ENCODE measurements at places on chromosomes 13 and 19.

DNA sequence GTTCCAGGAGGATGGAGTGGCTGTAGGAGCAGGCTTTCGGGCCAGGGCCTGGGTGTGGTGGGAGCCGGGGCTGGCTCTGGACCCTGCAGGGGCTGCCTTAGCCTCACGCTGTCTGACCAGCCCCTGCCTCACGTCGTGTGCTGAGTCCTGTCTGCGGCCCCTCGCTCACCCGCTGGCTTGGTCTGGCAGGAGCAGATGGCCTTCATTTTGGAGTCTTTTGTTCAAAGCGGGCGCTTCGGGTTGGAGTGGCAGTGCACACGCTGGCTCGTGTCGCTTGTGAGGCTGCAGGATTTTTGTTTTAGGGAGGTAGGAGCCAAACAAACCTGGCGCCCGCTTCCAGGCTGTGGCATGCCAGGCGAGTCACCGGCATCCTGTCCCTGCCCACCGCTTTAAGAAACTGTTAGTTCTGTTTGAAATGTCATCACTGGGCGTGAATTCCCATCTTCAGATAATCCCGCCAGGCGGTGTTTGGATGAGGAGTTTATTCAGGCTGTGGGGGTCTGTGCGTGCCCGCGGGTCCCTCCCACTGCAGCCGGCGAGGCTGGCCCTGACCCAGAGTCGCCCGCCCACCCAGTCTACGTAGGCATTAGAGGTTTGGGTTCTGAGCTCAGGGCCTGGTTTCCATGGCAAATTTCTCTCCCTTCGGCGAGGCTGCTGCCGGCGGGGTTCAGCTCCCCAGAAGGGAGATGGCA lies 89.8 kb downstream of the KDM4B start:
- DNase-seq, result no peak

GRCh38 chr19:18435178-18435841 lies 2.6 kb downstream of the ISYNA1 start:
- DNase-seq, result no peak

GRCh38 chr19:55484593-55485438 lies at the start of gene NAT14:
Gene NAT14, plus strand, starts transcription at chr19:55485188. Its CDS starts 521 bp downstream, at chr19:55485709.
- DNase-seq, result no peak

GRCh38 chr19:4606921-4607678 lies 32.2 kb upstream of the TNFAIP8L1 start:
- no peak for DNase-seq

GRCh38 chr13:55403887-55404487 lies 1736.7 kb upstream of the PRR20A start:
- DNase-seq, result no peak

- no peak for DNase-seq
Observed at GRCh38 chr13:75636436-75637180, 478 bp downstream of the LMO7 start.

DNA sequence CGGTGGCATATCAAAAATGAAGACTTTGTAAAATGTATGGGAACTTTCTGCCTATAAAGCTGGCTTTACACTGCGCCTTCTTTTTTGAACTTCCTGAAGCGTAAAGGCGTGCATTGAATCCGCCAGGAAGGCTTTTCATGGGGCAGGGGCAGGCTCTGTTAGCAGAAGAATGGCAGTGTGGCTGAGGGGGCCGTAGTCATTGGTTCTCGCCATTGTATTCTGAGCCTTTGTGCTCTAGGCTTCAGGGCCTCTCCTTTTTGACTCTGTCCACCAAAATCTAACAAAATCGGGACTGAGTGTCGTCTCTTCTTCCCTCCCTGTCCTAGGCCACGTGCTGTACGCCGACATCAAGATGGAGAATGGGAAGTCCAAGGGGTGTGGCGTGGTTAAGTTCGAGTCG lies 14.1 kb downstream of the PRAM1 start:
- no peak for DNase-seq

GRCh38 chr13:57644106-57644505 lies 12.6 kb downstream of the PCDH17 start:
- DNase-seq, result no peak

DNA sequence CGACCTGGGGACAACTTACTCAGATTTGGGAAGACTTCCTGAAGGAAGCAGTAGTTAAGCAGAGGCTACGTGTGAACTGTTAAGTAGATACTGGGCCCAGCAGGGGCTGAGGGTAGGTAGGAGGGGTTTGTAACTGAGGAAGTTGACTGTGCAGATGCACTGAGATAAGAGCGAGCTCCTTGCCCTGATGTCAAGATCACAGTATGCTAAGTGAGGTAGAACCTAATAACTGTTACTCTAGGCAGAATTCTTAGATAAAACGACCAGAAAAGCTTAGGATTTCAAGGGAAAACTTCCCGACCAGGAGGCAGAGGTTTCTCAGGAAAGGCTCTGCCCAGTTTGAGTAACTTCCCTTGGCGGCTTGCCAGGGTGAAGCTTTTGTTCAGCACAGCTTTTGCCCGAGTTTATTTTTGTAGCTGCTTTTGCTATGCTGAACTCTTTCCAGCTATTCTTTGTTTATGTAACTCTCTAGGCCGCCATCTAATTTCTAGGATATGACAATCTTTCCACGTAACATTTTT lies 632.1 kb downstream of the DIAPH3 start:
- peak; percentile 8 for DNase-seq

GRCh38 chr13:41970918-41971317 lies 10.0 kb upstream of the VWA8 start:
- DNase-seq, result no peak

GRCh38 chr13:77868717-77869116 lies 49.9 kb downstream of the EDNRB start:
- DNase-seq, result no peak

- DNase-seq, result no peak
Observed at GRCh38 chr13:44292545-44292944, 81.1 kb upstream of the SERP2 start.

- no peak for DNase-seq
Observed at GRCh38 chr19:32976223-32976805, 4.3 kb downstream of the FAAP24 start.

- no peak for DNase-seq
Observed at GRCh38 chr13:113632706-113633484, 25.1 kb downstream of the ATP4B start.

DNA sequence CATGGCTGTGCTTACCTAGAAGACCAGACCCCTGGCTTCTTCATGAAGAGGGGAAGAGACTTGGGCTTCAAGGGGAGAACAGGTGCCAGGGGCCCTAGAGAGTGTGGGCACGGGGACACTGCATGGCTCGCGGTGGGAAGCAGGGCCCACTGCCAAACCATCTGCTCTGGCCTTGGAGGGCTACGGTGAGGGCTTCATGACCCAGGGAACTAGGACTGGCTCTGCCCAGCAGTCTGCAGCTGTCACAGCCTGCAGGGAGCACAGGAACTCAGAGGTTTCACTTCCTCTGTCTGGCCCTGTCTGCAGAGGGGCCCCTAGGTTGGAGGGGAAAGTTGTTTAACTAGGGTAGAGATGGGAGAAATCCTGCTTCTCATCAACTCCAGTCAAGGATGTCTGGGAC lies 4.3 kb downstream of the ERCC1 start:
- DNase-seq, result no peak

GRCh38 chr19:1445185-1445931 lies 4.6 kb upstream of the APC2 start:
- no peak for DNase-seq

GRCh38 chr19:21707065-21707464 lies 60.3 kb downstream of the ZNF100 start:
- DNase-seq, result no peak

- DNase-seq, result no peak
Observed at GRCh38 chr13:67509018-67509417, 278.9 kb upstream of the PCDH9 start.

DNA sequence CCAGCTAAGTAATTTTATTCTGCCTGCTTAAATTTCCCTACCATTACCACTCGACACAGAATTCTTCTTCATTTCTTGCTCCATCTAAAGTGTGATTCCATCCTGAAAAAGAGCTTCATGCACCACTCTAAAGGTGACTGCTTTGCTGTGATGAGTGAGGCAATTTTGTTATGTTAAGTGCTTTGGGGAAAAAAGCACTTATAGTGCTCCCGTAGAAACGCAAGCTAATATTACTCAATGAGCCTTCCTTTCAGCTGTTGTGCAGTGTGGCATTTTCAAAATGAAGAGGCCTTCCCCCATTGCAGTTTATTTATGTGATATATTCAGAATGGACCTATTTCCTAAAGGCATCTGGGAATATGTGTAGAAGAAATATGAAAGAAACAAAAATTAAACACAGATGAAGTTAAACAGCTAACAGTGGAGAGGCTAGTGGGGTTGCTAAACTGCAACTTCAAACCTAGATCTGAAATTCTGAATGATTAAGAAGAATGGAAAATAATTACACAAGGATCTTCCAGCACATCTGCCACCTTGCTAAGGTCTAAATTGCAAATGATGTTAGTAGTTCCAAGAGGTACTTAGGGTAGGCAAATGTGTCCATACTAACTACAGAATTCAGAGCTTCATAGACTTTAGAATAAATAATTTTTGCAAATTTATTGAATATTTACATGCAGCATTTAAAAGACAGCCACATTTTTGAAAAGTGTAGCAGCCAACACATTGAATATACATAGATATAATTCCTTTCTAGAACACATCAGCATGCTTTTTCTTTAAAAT lies 211.7 kb downstream of the DCT start:
- no peak for DNase-seq

GRCh38 chr19:42120276-42120980 lies 11.8 kb downstream of the POU2F2 start:
- DNase-seq, result no peak

GRCh38 chr13:48902368-48902767 lies 73.3 kb upstream of the FNDC3A start:
- DNase-seq, result no peak

- DNase-seq, result no peak
Observed at GRCh38 chr13:106491463-106491862, 44.0 kb downstream of the EFNB2 start.

DNA sequence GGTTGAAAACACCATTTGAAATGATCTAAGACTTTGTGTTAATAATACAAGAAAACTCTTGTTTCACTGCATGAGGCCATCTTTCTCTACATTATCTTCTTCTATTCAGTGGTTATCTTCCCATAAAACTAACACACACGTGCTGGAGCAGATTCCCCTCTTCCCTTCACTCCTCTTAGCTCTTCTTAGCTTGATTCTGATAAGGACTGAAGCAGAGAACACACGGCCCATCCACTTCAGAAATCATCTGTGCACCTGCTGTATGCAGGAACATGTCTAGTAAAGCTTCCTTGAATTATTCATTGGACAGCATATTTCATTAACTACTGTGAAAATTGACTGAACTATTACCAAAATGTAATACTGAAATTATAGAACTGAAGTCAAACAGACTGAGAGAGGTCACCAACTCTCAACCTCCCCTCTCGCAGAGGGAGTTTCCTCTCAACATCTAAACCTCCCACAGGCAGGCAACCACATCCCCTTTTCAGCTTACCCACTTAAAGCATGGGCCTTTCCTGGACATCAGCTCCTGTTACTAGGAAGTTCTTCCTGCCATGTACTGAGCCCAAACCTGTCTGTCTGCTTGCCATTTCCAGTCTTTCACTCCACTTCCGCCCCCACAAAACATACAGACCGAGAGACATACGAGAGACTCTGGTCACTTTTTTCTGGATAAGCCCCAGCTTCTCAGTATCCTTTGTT lies 113.9 kb downstream of the CRYL1 start:
- no peak for DNase-seq

GRCh38 chr19:14582894-14583340 lies at the start of gene CLEC17A:
Gene CLEC17A, plus strand, starts transcription at chr19:14583084. Its CDS starts 77 bp downstream, at chr19:14583161.
- DNase-seq, result no peak

Measured in esophagus squamous epithelium (tissue), 5 donors.